ENCODE measurements at places on chromosomes 1 and 21. TPM values are rescaled to one million over a fixed set of nuclear protein-coding genes. Genes with fewer than 3 reads are reported as not detected.

GRCh38 chr1:239997160-239997514 lies 94.5 kb upstream of the FMN2 start:
- no peak for DNase-seq

Gene PPFIA4
- total RNA-seq = 3.4 TPM

DNA sequence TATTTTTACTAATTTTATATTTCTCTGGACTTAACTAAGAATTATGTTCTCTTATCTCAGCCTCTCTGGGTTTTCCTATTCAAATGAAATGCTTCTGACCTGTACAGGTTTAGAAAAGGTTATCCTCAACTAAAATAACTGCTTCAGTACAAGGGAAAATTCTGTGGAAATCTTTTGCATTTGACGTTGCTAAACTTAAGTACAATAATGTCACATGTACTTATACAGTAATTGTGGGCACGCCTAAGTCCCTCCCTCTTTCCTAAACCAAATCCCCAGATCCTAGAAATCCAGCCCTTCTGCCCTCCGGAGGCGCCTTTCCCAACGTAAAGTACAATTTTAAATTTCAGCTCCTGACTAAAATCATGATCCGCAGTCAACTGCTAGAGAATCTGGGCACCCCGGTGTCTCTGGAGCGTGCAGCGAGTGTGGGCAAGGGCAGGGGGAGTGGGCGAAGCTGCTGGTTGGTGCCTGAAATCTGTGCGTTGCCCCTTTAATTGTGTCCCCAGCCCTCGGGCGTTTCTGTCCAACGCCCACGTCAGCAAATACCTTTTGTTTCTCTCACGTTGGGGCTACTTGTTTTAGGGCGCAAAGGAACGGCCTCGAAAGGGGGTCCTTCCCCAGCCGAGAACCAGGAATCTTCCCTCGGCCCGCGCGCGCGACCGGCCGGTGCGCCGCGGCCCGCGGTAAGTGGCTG lies at the start of gene ZBTB8A:
TSS of gene ZBTB8A (plus strand) at position 541 of the 697 bp plus-strand sequence. CDS start 53,505 bp downstream, outside the sequence.
- DNase-seq = peak; percentile 63

DNA sequence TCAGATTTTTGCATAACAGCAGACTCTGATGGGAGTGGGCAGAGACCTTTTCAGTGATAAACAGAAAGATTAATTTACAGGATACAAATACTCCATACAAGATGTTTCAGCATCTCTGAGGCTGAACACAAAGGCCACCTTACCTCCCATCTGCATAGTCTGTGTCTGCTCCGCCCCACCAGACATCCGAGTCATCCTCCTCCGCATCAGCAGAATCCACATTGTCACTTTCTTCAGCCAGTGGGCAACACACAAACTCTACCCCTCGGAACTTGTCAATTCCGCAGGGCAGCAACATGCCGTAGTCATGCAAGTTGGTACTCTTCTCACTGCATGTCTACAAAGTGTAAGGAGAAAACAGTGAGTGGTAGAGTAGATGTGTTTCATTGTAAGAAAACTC lies 119.7 kb downstream of the APP start:
- DNase-seq = no peak

GRCh38 chr1:65896721-65897120 lies 104.0 kb downstream of the PDE4B start:
- DNase-seq = no peak

DNA sequence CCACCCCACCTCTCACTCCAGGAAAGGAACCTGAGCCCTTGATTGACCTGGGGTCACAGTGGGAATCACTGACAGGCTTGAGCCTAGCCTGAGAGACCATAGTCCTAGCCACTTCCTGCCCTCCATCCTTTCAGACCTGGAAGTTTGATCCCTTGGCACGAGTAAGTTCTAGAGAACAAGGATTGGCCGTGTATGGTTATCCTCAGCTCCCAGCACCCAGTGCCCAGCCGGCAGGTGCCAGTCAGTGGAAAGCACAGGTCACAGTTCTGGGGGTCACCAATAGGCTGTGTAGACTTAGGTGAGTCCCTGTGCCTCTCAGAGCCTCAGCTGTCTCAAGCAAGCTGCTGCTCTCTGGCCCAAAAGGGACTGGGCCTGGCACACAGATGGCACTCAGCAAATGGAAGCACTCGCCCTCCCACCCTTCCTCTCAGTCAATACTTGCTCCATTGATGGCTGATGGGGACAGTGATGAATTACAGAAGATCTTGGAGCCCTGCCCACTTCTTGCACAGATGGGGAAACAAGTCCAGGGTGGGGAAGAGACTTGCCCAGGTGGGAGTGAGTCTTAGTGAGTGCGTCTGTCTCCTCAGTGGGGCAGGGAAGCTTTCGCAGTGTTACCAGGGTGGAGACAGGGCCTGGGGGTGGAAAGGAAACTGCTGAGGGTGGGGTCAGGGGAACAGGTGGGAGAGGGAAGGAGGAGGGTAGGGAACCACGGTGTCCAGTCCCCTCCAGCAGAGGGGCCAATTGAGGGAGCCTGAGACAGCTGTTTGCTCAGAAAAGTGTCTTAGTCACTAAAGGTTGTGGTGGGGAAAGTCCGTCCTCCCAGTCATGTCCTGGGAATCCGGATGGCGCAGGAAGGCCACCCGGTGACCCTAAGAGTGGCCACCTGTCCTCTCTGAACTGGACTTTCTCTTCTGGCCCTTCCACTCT lies 2.6 kb upstream of the KCNQ4 start:
- DNase-seq = no peak

DNA sequence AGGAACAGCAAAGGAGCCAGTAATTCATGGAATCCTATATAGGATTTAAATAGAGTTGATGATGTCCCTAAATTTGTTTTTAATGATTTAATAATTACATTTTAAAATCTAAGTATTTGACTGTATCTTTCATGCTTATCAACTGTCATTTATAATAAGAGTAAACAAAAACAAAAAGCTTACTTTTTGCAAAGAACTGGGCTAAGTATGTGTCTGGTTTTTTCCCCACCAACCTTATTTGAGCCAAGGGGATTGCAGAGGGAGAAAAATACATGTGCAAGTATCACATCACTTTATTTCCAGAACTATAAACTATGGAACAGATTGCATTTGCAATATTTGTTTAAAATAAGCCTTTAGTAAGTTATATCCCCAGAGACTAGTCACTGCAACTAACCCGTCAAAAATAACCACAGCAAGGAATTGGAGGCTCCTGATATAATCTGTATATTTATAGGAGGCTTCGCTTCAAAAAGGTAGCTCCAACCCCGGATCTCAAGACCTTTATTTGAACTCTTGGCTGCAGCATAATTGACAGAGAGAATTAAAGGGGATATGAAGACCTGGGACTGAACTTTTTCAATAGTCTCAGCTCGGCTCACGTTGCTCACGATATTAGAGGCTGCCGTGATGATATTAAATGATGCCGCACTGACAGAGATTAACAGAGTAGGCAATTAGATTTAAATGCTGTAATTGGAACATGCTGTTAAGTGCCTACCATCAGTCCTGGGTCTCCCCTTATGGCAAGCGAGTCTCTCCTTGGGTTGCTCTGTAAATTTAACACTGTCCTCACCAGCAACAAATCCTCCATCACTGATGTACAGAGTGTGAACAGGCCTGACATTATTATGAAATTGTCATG lies 329.1 kb upstream of the NFIA start:
- no peak for DNase-seq

- peak; percentile 69 for DNase-seq
Observed at GRCh38 chr1:59879574-59879973, 47.0 kb downstream of the CYP2J2 start.

Gene RIPPLY3
- 11.4 TPM for total RNA-seq

DNA sequence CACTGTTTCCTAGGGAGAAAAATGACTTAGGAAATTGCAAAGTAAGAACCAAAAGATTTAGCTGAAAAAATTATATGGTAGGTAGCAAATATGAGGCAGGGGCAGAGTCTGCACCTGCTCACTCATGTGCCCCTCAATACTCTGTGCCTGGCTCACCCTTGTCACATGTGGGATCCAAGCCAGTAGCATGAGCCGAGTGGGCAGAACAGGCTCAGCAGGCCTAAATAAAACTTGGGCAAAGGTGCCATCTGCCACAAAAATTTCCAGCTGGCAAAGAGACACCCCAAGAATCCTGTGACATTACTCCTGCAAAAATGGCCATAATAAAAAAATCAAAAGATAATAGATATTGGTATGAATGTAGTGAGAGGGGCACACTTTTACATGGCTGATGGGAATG lies 1321.2 kb downstream of the NCAM2 start:
- no peak for DNase-seq

DNA sequence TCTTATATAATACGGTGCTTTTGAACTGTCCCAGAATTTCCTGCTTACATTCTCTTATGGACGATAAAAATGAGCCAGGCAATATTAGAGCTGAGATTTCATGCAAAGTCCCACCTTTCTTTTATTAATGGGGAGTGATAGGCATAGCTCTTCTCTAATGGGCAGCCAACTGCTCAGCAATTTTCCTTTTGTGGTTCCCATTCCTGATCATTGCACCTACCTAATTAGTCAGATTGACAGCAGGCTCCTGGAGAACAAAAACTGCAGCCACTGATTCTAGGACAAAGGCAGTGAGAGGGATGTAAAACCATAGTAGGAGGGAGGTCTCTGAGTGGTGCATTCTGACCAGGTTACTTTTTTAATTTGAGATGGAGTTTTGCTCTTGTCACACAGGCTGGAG lies 110.4 kb downstream of the UCK2 start:
- no peak for DNase-seq

DNA sequence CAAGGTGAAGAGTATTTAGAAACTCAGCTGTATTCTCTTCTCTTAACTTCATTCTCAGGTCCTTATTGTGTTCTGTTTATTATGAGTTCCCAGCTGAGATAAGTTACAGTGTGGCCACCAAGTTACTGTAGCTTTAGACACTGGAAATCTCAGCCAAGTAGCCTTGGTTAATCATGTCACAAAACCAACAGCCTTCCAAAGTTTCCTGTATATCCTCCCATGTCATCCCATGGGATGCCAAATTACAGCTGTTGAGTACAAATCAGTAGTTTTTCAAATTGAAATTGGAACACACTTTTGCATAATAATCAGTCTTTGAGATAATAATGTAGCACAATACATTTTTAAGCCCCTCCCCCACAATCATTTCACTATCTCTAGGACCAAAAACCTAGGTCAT lies 10.7 kb downstream of the ADAMTS5 start:
- no peak for DNase-seq

Gene GPR161
- total RNA-seq = 11.8 TPM

DNA sequence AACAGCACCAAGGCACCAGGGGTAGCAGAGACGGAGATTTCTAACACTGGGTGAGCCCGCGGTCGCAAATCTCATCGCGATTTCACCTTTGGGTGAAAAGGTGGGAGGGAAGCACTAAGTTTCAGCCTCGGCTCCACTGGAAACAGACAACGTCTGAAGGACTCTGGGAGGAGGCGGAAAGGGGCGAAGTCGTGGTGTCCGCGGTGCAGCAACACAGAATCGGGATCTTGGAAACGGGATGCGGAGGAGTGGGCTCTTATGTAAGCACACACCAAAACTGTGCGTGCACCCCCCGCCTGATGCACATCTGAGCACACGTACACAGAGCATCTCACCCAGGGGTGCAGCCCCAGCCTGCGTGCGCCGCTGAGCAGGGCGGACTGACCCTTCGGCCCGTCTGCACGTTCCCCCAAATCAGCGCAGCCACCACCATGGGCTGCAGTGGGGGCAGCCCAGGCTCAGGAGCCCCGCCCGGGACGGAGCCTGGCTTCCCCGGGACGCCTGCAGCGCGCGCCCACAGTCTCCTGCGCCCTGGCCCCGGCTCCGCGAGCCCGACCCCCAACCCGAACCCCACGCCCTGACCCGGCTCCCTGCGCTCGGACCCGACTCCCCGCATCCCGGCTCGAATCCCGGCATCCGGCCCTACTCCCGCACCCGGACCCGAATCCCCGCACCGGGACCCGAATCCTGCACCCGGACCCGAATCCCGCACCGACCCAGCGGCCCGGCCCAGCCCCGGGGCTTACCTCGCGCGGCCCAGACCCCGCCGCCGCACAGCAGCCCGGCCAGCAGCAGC lies 670 bp downstream of the CLSTN1 start:
- DNase-seq = peak; percentile 31

DNA sequence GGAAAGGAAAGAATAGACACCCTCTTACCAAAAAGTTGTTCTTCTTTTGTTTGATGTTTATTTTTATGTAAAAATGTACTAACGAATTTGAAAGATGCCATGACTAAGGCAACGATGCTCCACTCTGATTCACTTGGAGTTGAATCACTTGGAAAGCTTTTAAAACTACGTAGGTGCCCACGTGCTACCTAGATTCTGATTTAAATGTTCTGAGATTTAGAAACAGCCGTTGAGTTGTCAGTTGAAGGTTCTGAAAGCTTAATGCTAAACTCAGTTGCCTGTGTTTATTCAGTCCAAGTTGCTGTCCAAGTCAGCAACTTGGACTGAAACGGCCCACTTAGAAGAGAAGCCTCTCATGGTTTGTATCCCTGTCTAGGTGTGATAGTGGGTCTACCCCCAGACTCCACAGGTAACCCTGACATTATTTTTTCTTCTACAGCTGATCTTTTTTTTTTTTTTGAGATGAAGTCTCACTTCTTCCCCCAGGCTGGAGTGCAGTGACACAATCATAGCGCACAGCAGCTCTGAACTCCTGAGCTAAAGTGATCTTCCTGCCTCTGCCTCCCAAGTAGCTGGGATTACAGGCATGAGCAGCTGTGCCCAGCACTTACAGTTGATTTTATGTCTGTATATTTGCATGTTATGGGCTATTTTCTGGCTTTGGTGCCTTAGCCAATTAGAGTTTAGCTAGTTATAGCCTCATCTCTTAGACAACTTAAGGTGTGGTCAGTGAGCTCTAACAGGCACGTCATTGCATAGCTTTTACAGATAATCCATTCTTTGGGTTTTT lies 1.4 kb upstream of the VAMP4 start:
- DNase-seq = peak; percentile 98

Gene F13B
- total RNA-seq = not detected

DNA sequence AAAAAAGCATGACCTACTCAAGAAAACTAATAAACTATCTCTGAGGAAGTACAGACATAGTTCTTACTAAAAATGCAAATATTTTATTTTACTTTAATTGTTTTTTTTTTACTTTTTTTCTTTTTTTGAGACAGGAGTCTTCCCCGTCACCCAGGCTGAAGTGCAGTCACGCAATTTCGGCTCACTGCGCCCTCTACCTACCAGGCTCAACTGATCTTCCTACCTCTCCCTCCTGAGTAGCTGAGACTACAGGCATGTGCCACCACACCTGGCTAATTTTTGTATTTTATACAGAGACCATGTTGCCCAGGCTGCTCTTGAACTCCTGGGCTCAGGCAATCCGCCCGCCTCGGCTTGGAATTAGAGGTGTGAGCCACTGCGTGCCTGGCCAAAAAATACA lies 1263.1 kb downstream of the KCNT2 start:
- DNase-seq = no peak

GRCh38 chr21:39927304-39927886 lies 60.2 kb downstream of the PCP4 start:
- no peak for DNase-seq

Gene SMG5
- total RNA-seq = 126 TPM

DNA sequence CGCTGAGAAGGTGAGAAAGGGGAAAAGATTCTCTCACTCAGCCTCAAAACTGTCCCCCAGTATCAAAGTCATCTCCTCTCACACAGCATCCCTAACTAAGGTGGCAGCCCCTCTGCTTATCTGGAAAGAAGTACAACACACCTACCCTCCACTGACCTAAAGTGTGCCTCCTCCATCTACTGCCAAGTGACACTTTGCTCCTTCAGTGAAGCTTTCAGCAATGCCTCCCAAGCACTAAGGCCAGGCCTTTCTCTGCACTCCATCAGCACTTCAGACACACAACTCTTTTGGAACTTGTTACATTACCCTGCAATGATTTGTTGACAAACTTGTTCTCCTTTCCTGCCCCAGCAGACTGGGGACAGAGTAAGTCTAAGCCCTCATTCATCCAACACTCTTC lies 1.4 kb downstream of the SH3BP5L start:
- DNase-seq = no peak
